ENCODE measurements at places on chromosomes 1 and 21.

GRCh38 chr1:112048421-112048820 is 59.0 kb upstream of the KCND3 start:
- no peak for DNase-seq

DNA sequence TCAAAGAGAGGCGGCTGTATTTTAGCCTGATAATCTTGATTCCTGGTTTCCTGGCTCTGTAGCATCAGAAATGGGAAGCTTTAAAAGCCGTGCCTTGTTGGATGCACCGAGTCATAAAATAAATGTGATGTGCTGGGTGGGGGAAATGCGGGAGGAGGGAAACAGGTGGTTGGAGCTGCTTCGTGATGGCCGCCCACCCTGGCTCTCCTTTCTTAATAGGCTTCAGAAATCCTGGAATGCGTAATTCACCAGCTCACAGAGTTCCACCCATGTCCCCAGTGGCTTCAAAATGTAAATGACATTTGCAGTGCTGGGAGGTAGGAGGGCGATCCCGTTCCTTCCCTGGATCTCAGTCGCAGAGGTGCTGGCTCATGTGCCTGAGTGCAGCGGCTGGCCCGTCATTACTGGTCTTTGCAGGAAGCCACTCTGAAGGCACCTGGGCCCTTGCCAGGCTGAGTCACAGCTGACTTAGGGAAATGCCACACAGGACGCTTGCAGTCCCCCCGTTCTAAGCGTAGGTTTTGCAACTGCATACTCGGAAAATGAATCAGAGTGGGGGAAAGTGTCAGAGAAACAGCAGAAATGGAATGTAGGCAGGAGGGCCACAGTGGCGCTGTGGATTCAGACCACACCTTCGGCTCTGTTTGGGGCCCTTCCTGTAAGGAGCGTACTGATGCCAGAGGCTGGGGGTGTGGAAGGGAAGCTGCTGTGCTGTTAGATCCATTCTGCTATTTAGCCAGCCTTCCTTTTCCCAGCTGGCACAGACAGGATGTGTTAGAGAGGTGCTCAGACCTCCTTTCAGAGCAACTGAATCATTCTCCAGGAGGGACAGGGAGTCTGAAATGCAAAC is 37.6 kb downstream of the GALNT2 start:
- peak; percentile 99 for DNase-seq

GRCh38 chr21:36073181-36073580 is 3.4 kb downstream of the CBR1 start:
- no peak for DNase-seq

DNA sequence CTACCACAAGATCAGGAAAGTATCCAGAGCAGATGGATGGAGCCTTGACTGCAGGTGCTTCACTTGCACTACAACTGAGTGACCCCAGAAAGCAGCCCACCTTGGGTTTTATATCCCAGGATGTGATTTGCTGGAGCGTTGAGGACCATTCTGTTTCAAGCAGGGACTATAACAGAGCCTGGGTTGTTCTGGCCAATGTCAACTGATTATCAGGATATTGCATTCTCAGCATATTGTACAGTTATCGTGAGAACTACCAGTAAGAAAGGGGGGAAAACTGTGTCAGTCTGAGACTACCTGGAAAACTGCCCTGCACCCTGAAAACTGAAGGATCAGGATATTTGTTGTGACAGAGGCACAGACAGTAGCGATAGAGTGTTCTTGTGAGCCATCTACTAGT is 8.0 kb downstream of the ZNF669 start:
- DNase-seq = no peak

DNA sequence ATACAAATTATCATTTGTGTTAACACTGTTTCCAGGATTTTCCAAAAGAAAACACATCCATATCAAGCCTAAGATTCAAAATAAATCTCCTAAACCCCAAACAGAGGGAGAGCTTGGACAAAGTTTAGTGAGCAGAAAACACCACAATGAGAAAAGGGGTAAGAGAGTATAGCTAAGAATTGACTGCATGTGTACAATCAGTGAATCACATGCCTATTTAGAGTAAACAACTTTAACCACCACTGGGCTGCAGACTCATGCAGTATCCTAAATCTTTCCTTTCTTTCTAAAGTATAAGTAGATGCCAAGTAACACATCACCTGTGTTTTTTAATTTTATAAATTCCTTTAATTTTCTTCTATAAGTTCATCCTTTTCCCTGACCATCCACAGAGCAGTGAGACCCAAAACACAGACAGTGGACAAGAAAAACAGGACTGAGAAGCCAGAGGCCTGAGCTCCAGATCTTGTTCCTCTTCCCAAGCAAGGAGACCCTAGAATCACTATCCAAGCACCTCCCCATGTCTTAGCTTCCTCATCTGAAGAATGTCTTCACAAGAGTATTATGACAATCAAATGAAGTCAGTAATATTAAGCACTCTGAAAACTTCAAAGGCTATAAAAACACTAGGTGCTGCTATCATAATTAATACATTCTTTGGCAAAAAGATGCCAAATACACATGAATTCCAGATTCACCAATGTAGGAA is 93.1 kb downstream of the VAV3 start:
- DNase-seq = no peak

DNA sequence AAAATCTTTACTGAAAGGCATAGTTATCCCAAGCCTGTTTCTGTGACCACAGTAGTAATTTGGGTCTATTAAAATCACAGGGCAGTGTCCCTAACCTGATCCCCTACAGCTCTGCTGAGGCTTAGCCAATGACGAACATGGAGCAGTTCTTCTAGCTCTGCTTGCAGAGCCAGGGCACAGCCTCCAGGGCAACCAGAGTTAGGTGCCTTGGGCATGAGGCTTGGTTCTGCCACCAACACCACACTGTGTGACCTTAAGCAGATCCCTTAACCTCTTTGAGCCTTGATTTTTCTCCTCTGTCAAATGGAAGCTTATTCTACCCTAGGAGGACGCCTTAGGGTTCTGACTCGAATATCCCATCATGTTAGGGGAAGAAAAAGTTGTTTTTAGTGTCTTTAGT is 86.7 kb upstream of the TLR5 start:
- DNase-seq = no peak

DNA sequence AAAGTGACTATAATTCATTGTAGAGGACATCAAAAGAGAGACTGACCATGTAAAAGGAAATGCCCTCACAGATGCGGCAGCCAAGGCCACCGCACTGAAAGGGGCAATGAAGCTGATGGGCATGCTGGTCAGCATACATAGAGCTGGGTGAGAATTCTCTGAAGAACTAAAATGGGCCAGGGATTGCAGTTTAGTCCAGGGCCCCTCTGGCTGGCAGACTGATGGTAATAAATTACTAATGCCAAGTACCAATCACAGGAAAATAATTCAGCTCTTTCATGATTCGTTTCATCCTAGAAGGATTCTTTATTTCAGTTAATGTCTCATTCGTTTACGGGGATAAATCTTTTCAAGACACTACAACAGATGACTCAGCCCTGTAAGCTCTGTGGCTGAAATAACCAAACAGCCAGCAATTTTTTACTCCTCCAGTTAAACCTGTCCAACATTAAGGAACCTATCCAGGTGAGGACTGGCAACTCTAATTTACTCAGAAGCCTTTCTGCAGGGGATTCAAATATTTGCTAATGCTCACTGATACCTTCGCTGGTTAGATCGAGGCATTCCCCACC is 56.9 kb upstream of the MAP1LC3C start:
- no peak for DNase-seq

- DNase-seq = no peak
Observed at GRCh38 chr21:42490720-42491119, 5.3 kb downstream of the RSPH1 start.
